ENCODE measurements at places on chromosomes 12 and 14.
A peak's percentile ranks its signal among the peaks of the same experiment; 100 is the strongest.

DNA sequence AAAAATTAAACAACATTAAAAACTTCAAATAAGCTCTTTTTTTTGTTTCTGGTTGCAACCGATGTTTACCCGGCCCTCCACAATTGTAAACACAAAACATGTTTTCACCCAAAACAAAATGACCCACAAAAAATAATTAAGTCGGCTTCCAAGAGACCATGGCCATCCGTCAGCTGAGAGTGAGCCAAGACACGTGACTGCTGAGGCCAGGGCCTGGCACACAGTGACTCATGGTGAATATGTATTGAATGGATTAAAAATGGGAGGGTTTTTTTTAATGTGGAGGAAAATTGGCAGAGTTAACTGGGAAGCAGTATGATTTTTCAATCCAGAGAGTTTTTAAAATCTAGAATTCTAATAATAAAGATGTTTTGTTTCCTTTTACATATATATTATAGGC is 13.8 kb upstream of the CPNE8 start:
- no peak for DNase-seq
- H3K27me3 ChIP-seq: peaks cover 7% of the 10 kb centered on the region
- no peak overlapping the region for H3K4me3 ChIP-seq
- no peaks in the 10 kb centered on the region for H3K36me3 ChIP-seq
- H3K27ac ChIP-seq: no peak overlapping the region

- H3K27ac ChIP-seq: peak overlapping the region; percentile 98
- no peak for DNase-seq
- no peaks in the 10 kb centered on the region for H3K27me3 ChIP-seq
- H3K36me3 ChIP-seq: peaks cover 15% of the 10 kb centered on the region
- peaks cover 59% of the 10 kb centered on the region for H3K4me1 ChIP-seq
- H3K4me3 ChIP-seq: peak overlapping the region; percentile 94
Observed at GRCh38 chr12:27013611-27014084, 536 bp downstream of the TM7SF3 start.

DNA sequence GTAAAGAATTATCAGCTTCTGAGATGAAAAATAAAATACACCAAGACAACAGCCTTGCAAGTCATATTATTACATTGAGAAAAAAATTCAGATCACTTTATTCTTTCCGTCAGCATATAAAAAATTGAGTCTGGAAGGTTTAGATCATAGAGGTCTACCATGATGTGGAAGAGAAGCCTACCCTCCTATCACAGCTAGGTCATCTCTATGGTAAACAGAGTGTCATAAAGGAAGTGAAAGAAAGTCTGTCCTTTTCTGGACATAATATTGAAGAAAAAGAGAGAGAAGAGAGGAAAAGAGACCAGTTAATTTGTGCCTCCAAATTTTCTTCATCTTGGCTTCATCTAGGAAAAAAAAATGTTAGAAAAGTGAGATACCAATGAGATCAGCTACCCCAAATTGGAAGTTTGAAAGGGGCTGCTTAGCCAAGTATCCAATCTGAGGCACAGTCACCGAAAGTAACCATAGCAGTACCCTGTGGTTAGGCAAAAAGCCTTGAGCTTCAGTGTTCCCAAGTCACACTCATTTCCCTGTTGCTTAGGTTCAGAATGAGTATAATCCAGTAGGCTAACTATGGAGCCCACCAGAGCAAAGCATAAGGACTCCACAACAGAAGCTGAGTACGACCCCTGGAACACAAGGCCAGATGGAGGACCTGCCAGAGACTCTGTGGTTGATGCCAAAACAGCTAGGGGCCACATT is 38.1 kb downstream of the DUSP6 start:
- H3K27ac ChIP-seq: no peak overlapping the region
- no peak for DNase-seq
- no peaks in the 10 kb centered on the region for H3K27me3 ChIP-seq
- no peaks in the 10 kb centered on the region for H3K36me3 ChIP-seq

- no peak overlapping the region for H3K4me3 ChIP-seq
- DNase-seq: no peak
- no peaks in the 10 kb centered on the region for H3K36me3 ChIP-seq
- peaks cover 32% of the 10 kb centered on the region for H3K27me3 ChIP-seq
- no peak overlapping the region for H3K27ac ChIP-seq
Observed at GRCh38 chr14:106419376-106419965, 893.1 kb downstream of the TMEM121 start.

- H3K27me3 ChIP-seq: no peaks in the 10 kb centered on the region
- DNase-seq: peak; percentile 73
- no peaks in the 10 kb centered on the region for H3K36me3 ChIP-seq
- peak overlapping the region; percentile 83 for H3K27ac ChIP-seq
- peaks cover 43% of the 10 kb centered on the region for H3K4me1 ChIP-seq
- peak overlapping the region; percentile 57 for H3K4me3 ChIP-seq
Observed at GRCh38 chr12:4027412-4027811, 154.2 kb upstream of the PARP11 start.

DNA sequence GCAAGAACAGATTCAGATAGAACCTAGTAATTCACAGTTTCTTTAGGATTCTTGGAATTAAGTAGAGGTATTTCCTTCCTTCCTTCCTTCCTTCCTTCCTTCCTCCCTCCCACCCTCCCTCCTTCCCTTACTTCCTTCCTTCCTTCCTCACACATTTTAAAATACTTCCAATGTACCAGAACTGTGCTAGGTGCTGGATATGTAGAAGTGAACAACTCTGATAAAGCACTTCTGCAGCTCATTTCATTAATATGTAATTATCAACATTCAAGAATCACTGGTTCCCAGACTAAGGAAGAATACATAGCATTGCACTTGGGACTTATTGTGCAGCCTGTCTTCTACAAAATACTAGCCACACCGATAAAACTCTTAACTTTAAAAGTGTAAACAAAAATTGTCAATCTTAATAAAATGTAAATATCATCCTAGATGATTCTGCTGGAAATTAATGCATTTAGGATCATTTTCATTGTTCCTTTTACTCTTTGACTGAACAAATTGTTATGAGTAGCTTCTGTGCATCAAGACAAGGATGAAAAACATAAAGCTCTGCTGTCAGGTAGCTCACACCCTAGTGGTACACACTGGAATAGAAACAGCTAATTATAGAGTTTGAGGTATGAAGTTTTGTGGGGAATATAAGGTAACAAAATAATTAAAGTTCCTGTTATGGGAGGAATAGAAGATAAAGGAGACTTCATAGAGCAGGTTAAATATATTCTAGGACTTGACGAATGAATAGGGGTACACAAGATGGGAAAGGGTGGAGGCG is 99.9 kb upstream of the MYF6 start:
- no peak overlapping the region for H3K27ac ChIP-seq
- H3K36me3 ChIP-seq: no peaks in the 10 kb centered on the region
- no peak for DNase-seq
- no peak overlapping the region for H3K4me3 ChIP-seq
- H3K4me1 ChIP-seq: no peaks in the 10 kb centered on the region

DNA sequence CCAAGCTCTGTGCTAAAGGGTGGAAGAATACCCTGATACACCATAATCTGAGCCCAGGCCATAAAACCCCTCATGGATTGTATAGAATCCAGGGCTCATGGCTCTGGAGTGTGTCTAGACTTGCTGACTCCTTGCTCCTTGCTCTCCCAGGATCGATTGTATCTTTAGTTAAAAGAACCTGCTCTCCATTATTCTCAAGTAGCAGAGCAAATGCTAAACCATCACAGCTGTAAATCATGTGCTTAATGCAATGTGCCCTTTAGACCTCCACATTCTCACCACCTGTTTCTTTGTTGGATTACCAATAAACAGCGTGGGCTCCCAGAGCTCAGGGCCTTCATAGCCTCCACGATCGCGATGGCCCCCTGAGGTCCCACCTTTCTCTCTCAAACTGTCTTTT is 411.6 kb upstream of the FBXO33 start:
- DNase-seq: no peak
- no peaks in the 10 kb centered on the region for H3K4me1 ChIP-seq
- no peak overlapping the region for H3K27ac ChIP-seq
- H3K4me3 ChIP-seq: no peak overlapping the region

- no peak for DNase-seq
- H3K4me1 ChIP-seq: no peaks in the 10 kb centered on the region
Observed at GRCh38 chr12:34402899-34403705, 380.8 kb downstream of the ALG10 start.

- DNase-seq: no peak
- peaks cover 47% of the 10 kb centered on the region for H3K27me3 ChIP-seq
- no peaks in the 10 kb centered on the region for H3K36me3 ChIP-seq
- no peak overlapping the region for H3K27ac ChIP-seq
- H3K4me1 ChIP-seq: no peaks in the 10 kb centered on the region
- no peak overlapping the region for H3K4me3 ChIP-seq
Observed at GRCh38 chr14:105519946-105520698, 6.3 kb upstream of the TMEM121 start.

DNA sequence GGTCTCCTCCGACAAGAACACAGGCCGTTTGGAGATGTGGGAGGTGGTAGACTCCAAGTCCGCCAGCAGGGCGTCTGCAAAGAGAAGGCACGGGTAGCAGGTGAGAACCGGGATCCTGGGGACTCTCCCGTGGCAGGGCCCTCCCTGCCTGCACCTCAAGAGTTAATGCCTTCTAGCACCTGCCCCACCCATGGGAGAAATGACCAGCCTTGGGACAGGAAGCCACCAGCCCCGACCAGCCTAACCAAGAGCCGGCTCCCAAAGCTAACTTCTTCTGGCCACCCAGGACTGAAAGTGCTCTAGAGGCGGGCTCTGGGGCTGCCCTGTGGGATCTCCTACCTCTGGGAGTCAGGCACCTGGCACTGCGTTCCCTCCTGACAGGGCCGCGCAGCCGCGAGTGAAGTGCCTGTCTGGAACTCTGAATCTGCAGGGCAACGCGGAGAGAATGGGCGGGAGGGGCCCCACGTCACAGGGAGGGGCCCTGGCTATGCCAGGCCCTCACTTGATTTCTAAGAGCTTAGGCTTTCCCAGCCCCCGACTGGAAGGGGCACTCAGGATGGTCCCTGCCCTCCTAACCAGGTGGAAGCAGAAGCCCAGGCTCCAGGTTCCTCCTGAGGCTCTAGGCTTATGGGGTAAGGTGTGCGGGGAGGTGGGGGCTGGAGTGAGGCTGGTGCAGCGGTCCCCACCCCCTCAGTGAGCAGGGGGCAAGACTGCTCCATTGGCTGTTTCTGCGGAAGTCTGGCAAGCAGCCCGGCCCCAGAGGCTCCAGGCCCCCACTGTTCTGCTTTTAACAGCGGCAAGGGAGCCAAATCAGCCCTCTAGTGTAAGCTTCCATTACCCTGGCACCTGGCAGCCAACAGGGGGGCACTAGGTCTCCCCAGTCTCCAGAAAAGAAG is 23.6 kb upstream of the RPLP0 start:
- H3K36me3 ChIP-seq: peaks cover 38% of the 10 kb centered on the region
- no peaks in the 10 kb centered on the region for H3K27me3 ChIP-seq
- peak overlapping the region; percentile 87 for H3K27ac ChIP-seq
- peaks cover 49% of the 10 kb centered on the region for H3K4me1 ChIP-seq

DNA sequence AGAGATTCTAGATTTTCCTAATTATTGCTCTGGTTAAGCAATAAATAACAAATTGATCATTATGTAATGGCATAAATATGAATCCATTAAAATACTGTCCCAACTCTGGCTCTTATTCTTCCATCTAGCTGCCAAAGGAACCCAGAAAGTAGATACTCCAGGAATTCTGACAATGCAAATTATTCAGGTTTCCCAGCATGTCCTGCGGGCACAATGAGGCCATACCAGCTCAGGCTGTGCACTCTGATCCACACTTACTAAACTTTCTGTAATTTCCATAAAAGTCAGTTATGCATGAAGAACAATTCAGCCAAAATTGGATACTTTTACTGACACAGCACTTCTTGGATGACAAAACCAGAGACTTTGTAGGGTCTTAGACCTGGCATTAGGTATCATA is 576.3 kb downstream of the KCNH5 start:
- no peaks in the 10 kb centered on the region for H3K27me3 ChIP-seq
- H3K4me3 ChIP-seq: no peak overlapping the region
- no peaks in the 10 kb centered on the region for H3K36me3 ChIP-seq
- H3K27ac ChIP-seq: no peak overlapping the region

GRCh38 chr12:26396402-26396801 is 201.0 kb downstream of the SSPN start:
- no peak overlapping the region for H3K4me3 ChIP-seq
- H3K27ac ChIP-seq: no peak overlapping the region
- DNase-seq: no peak
- no peaks in the 10 kb centered on the region for H3K27me3 ChIP-seq
- H3K4me1 ChIP-seq: no peaks in the 10 kb centered on the region
- H3K36me3 ChIP-seq: peaks cover 7% of the 10 kb centered on the region

DNA sequence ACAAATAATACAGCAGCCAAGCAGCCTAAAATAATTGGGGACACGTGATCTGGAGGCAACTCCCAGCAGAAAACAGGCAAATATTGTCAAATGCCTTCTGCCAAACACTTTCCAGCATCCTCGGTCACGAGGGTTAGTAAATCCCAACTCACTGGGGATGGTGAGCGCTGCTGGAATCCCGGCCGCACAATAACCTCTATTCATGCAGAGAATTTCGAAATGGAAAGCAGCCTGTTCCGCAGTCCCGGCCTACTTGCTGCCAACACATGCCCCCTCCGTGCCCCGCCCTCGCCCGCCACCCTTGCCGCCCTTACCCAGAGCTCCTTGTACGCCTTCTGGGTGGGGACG is 62.2 kb downstream of the RFX4 start:
- H3K36me3 ChIP-seq: no peaks in the 10 kb centered on the region
- H3K27ac ChIP-seq: no peak overlapping the region
- no peak overlapping the region for H3K4me3 ChIP-seq
- peaks cover 13% of the 10 kb centered on the region for H3K27me3 ChIP-seq
- H3K4me1 ChIP-seq: no peaks in the 10 kb centered on the region
- DNase-seq: no peak

GRCh38 chr12:92164712-92165111 is 19.1 kb upstream of the BTG1 start:
- H3K27ac ChIP-seq: no peak overlapping the region
- DNase-seq: no peak
- H3K36me3 ChIP-seq: peaks cover 4% of the 10 kb centered on the region
- no peaks in the 10 kb centered on the region for H3K27me3 ChIP-seq
- H3K4me1 ChIP-seq: peaks cover 8% of the 10 kb centered on the region

DNA sequence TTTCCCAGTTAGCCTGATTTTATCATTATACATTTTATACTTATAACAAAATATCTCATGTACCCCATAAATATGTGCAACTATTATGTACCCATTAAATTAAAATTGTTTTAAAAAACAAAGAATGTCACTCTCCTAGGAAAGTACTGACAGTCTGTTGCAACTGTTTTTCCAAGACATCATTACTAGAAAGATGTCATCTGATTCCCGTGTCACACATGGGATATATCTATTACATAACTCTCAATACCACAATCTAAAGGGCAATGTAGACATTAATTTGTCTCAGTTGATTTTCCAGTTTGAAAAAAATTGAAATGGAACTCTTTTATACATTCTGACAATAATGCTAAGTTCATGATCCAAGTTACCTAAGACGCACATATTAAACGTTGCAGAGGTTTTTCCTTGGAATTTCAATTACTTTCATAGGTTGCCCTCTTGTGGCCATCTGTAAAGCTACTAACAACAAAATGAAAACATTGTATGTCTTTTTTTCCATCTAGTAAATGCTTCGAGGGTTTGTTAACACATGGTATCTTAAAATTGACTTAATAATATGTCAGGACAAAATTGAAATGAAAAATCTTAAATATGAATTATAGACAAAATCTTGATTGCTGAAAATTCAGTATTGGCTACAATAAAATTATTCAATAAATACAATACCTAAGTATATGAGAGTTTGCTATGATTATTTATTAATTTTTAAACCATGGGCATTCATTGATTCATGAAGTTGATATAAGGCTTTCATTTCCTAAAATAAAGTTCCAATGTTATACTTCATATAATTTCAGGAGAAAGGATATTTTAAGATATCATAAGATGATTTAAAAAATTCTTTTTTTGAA is 131.6 kb downstream of the PPFIA2 start:
- no peaks in the 10 kb centered on the region for H3K36me3 ChIP-seq
- DNase-seq: no peak
- no peaks in the 10 kb centered on the region for H3K4me1 ChIP-seq
- H3K4me3 ChIP-seq: no peak overlapping the region
- no peaks in the 10 kb centered on the region for H3K27me3 ChIP-seq
- no peak overlapping the region for H3K27ac ChIP-seq

Measured in activated CD4-positive, alpha-beta T cell treated with anti-CD3 and anti-CD28 coated beads, Interleukin-2, amount 10 ng/mL, durations not matched to agents 7 days and 5 days (primary cell).